ENCODE measurements at places on chromosomes 2 and 18.

GRCh38 chr2:189232759-189233406 is 53.3 kb upstream of the COL5A2 start:
- DNase-seq, result no peak

GRCh38 chr2:39649511-39649910 is 16.2 kb upstream of the TMEM178A start:
- no peak for DNase-seq

DNA sequence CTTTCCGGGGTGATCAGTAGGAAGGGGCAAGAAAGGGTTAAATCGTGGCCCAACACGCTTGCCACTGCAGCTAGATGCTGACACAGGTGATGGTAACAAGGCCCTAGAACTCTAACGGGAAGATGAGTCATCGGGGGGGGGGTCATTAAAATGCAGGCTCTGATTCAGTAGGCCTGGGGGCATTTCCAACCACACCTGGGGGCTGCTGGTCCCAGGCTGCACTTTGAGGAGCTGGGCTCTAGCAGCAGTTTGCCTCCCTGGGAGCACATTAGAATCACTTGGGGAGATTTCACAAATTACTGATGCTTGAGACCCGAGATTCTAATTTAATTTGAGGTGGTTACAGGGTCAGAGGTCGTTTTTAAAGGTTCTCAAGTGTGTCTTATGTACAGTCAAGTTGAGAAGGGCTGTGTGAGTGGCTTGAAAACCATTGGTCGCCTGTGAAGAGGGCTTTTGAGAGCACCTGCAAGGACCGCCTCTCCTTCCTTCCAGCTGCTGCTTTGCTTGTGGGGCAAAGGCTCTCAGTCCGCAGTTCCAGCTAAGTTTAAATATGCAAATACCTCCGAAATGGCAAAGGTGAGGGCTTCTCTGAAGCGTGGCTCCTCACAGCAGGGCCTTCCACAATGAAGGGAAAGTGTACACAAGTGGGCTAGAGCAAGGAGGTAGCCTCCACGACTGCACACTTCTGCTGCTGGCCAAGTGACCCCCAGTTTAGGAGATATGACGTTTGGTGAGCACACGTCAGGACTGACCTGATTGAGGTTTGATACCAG is 128.0 kb upstream of the MSH6 start:
- no peak for DNase-seq

DNA sequence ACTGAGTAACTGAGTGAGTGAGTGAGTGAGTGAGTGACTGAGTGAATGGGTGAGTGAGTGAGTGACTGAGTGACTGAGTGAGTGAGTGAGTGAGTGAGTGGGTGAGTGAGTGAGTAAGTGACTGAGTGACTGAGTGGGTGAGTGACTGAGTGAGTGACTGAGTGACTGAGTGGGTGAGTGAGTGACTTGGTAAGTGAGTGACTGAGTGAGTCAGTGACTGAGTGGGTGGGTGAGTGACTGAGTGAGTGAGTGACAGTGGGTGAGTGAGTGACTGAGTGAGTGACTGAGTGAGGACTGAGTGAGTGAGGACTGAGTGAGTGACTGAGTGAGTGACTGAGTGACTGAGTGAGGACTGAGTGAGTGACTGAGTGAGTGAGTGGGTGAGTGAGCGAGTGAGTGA is 13.9 kb downstream of the MAL start:
- no peak for DNase-seq

DNA sequence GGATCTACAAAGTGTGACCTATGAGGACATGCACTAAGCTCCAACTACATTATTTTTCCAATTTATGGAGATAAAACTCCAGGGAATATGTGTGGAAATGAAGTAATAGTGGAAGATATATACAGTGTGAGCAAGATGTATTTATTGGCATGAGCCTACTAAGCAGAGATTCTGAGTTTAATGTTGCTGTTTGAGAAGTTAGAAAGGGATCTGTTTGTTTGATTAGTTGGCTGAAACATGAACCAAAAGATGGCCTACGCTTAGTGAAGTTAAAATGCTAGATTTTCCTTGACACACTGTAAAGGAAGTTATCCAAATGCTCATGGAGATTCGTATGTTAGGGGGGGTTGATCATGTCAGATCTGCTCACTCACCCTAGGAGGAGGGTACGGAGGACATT is 621.7 kb downstream of the TMEM182 start:
- no peak for DNase-seq

GRCh38 chr18:74446631-74447403 is 10.3 kb downstream of the DIPK1C start:
- no peak for DNase-seq

GRCh38 chr18:6589923-6590322 is 139.6 kb upstream of the ARHGAP28 start:
- no peak for DNase-seq
